Midbrain (tissue), 1 donor: ENCODE measurements at places on chromosomes 6 and 20.

GRCh38 chr6:81655696-81656095 lies 96.8 kb downstream of the TENT5A start:
- DNase-seq, result no peak

- DNase-seq, result no peak
These were observed 403.4 kb upstream of the JAG1 start for GRCh38 chr20:11077226-11077625.

DNA sequence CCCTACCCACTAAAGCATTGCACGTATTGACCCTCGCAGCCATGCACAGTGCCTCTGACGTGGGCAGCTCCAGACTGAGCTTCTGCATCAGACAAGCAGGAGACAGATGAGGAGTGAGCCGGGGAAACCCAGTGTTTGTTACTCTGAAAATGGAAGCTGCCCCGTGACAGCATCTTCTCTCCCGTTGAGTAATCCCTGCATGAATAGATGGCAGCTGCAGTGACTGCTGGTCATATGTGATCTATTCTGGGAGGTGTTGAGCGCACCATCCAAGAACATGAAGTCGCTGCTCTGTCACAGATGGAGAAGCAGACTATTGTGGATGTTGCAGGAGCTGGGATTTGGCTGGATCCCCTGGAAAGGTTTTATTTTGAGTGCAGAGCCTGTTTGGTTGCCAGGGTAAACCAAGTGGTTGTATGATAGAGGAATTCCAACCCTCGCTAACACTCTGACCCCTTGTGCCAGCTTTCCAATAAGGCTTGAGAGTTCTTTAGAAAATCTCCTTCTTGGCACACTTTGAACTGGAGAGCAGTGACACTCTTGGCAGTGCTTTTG lies 242.2 kb downstream of the NRN1 start:
- DNase-seq, result peak; percentile 56

- DNase-seq, result peak; percentile 16
These were observed 728 bp downstream of the PSMA7 start for GRCh38 chr20:62142252-62143080.

- no peak for DNase-seq
These were observed 244.2 kb upstream of the POU3F2 start for GRCh38 chr6:98590136-98590681.
